ENCODE measurements at places on chromosomes 1 and 21.

- no peak for DNase-seq
Observed at GRCh38 chr1:24899581-24900485, 30.2 kb downstream of the RUNX3 start.

- no peak for DNase-seq
Observed at GRCh38 chr1:86753700-86754099, 49.3 kb downstream of the SH3GLB1 start.

DNA sequence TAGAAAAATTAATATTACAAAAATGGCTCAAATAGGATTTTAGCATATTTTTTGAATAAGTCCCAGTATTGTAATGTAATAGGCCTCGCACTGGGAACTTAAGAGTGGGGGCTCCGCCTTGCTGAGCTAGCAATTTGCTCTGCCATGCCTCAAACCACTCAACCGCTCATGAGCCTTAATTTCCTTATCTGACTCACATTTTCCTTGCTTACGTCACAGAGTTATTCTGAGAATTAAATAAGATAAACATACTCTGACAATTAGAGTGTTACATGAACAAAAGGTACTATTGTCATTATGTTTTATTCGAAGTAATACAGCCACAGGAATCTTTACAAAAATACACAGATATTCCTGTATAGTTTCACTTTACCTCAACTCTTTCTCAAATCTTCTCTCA lies 108.1 kb downstream of the SLC44A5 start:
- DNase-seq, result no peak

DNA sequence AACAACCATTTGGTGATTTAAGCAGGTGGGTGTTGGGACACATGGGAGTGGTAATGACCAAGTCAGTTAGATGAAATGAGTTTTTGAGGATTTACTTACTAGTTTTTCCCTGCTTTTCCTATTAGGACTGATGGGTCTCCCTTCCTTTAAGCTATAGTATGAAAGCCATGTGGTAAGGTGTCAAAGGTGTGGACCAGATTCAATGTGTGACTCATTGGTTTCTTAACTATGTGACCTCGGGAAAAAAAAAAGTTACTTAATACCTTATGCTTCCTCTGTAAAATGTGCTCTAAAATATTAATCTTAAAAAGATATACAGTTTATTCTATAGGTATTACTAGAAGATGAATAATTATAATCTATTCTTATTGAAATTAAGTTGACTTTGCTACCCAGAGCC lies 93.7 kb downstream of the DUSP10 start:
- no peak for DNase-seq

DNA sequence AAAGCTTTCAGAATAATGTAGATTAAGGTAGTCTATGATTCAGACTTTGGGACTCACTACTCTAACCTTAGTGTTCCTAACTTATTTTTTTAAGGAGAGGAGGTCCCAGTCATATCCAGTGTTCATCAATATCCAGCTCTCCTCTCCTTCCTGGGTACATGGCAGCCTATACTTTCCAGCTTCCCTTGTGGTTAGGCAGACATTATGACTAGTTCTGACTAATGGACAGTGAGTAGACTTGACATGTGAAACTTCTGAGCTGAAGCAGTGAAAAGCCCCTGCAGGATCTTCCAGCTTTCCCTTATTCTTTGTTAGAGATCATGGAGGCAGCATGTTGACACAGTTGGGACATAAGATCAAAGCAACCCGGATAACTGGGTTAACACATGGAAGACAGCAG lies 144.2 kb downstream of the PTPRU start:
- no peak for DNase-seq

- no peak for DNase-seq
Observed at GRCh38 chr1:96641282-96641681, 80.3 kb upstream of the PTBP2 start.

DNA sequence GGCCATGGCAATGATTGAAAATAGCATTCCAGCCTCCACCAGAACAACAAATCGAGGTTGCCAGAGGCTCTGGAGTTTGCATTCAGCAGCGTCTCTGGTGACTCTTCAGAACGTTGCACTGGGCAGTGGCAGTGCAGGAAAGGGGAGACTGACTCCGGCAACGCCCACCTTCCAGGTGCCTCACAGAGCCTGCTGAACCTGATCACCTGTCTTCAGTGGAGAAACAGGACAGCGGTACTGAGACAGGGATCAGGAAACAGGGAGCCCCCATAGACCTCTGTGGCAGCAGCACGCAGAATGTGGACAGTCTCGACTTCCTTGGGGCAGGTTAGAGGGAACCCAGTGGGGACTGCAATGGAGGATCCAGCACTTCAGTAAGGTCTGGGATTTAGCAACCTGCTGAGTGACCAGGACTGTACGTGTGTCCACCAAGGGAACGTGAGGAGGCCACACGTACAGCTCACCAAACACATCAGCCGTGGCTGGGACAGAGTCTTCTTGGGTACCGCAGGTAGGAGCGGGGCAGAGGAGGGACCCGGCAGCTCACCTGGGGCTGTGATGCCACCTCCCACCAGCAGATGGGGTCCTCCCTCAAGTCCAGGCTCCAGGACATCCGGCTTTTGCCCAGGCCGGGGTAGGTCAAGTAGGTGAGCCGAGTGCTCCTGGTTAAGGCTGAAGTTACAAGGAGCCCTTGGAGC lies 128.6 kb downstream of the PRDM2 start:
- no peak for DNase-seq

DNA sequence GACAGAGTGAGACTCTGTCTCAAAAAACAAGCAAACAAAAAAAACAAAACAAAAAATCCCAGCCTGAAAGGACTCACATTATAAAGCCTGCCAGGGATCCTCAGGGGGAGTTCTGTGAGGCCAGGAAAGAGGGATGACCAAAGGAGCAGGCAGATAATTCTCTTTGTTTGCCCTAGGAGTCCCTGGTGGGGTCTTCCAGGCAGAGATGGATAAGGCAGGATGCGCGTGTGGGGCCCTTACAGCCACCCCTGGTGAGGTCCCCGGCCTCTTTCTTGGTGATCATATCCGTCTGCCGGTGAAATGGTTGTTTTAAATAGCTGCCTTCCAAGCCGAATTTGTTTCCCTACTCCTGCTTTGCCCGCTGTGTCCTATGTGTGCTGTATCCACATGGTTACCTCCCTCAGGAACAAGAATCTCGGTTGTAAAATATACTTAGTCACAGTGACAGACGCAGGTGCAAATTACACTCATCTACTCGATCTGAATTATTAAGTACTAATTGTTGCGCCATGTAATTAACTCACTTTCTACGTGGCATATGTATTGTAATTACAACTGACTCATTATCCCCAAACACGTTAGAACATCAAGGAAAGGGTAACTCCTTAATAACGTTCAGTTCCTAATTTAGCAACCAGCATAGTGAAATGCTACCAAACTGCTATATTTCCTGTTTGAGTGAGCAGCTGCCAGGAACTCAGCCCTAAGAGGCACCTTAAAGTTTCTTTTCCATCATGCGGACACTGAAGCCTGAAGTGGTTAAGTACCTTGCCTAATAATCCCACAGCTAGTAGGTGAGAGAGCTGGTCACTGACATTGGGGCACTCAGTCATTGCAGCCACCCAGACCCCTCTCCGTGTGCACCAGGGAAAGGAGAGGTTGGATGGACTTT lies 106.4 kb downstream of the ZSCAN20 start:
- DNase-seq, result no peak

GRCh38 chr1:150576794-150577556 lies 2.4 kb downstream of the MCL1 start:
- no peak for DNase-seq

DNA sequence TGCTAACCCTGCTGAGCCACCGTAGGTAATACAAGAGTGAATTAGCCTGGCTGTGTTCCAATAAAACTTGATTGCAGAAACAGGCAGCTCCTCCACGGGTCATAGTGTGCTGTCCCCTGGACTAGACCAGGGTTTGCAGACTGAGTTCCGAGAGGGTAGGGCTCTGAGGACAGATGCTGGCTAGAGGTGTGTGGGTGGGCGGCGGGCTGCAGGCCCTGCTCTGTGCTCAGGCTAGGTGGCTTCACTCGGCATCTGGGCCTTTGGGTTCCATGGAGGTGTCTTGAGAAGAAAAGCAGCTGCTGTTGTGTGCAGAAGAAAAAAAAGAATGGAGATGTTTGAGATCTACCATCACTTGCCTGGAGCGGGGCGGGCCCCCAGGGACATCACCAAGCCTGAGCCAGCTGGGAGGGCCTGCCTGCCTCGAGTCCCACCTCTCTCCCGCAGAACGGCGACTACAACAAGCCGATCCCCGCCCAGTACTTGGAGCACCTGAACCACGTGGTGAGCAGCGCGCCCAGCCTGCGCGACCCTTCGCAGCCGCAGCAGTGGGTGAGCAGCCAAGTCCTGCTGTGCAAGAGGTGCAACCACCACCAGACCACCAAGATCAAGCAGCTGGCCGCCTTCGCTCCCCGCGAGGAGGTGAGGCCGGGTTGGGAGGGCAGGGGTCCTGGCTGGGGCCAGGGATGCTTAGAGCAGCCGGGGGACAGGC lies 7.9 kb downstream of the TMEM201 start:
- DNase-seq, result no peak

- peak; percentile 12 for DNase-seq
Observed at GRCh38 chr1:224168859-224169380, 14.1 kb upstream of the DEGS1 start.

DNA sequence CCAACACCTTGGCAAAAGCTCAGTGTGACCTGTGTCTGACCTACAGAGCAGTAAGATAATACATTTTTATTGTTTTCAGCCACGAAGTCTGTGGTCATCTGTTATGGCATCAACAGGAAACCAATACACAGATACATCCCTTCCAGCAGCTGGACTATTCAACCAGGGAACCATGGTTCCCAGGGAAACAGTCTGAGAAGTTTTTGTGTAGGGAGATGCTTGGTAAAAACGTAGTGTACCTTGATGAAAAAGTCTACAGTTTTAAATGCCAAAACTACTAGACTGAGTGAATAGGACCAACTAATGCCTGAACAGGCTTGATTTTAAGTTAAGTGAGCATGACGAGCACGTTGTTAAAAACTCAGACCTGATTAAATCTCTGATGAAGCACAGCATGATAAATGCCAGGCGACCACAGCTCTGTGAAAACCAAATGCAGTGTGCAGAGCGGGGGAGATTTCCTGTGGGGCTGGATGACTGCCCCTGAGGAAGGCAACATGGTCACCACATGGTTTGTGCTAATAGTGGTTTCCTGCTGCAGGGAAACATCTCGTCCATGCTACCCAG lies 228.9 kb downstream of the TNR start:
- DNase-seq, result no peak

All from GOT3 (cell line).